ENCODE measurements at places on chromosomes 2 and 18. TPM values are rescaled to one million over a fixed set of nuclear protein-coding genes. Genes with fewer than 3 reads are reported as not detected.

DNA sequence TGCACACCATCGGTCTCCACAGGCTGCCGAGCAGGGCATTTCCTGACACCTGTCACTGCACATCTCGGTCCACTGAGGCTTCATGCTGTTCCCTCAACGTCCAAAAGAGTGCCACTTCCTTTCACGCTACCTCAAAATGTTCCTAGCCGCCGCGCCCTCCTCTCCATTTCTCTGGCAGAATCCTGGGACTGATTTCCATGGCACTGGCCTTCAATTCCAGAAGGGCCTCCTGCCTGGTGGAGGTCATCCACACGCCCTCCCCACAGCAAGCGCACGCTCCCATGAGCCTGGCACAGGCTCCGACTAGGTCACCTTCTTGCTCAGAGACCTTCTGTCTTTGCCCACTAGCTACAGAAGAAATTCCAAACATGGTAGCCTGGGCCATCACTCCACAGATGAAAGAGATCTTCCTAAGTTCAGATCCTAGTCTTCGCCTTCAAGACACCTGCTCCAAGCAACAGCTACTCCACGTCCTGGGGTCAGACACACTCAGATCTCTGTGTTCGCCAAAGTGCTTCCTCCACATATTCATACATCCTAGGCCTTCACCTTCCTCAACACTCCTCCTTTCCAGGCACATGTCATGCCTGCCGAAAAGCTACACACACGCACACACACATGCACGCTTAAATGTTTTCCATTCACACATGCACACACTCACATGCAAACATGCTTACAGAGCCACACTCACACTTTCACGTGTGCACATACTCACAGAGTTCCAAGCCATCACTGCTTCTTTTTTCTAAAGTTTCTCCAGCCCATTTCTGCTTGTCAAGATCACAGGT is 94.0 kb downstream of the PXDN start:
- DNase-seq = no peak

DNA sequence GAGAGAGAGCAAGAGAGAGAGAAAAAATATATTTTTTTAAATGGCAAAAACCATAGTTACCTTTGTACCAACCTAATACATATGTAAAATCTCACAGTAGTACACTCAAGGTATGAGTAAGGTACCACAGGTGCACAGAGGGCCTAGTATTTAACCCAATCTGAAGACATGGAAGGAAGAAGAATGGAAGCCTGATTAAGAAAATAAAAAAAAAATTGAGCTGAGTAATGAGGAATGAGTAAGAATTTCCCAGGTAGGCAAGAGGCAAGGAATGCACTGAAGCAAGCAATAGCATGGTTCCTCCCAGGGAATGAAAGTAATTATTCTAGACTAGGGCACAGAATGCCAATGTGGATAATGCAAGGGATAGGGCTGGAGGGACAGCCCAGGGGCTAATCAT is 294.2 kb downstream of the FIGN start:
- no peak for DNase-seq

DNA sequence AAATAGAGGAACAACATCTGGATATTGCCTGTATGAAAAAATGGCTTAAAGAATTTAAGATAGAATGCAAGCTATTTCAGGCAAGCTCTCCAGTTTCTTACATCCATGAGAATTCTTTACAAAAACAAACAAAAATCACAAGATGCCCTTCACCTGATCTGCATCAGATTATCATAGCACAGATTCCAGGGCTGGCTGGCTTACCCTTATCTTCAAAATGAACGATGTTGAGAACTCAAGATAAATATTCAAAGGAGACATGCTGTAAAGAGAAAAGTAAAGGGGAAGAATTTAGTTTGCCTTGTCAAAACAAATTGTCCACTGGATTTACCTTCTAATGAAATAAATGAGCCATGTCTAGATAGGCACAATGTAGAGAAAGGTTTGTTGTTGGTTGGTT is 18.7 kb upstream of the SLC40A1 start:
- no peak for DNase-seq

ARMC9 gene
- total RNA-seq = 15.1 TPM

DNA sequence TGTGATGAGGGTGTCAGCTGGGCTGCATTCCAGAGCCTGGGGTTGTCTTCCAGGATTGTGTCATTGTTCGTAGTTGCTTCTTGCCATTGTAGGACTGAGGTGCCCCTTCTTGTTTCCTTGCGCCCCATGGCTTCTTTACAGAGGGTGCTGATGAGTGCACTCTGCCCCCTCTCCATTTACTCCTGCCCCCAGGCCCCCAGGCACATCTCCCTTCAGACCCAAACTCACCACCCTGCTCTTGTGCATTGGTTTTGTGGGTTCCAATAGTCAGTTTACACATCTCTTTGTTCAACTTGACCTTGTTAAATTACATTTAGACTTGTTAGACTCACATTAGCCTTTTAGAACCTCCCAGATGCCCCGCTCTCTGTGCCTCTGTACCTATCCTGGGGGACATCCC is 33.1 kb downstream of the HJURP start:
- no peak for DNase-seq

- DNase-seq = no peak
Measured at GRCh38 chr2:230319211-230319862, 7.7 kb upstream of the SP140L start.

DNA sequence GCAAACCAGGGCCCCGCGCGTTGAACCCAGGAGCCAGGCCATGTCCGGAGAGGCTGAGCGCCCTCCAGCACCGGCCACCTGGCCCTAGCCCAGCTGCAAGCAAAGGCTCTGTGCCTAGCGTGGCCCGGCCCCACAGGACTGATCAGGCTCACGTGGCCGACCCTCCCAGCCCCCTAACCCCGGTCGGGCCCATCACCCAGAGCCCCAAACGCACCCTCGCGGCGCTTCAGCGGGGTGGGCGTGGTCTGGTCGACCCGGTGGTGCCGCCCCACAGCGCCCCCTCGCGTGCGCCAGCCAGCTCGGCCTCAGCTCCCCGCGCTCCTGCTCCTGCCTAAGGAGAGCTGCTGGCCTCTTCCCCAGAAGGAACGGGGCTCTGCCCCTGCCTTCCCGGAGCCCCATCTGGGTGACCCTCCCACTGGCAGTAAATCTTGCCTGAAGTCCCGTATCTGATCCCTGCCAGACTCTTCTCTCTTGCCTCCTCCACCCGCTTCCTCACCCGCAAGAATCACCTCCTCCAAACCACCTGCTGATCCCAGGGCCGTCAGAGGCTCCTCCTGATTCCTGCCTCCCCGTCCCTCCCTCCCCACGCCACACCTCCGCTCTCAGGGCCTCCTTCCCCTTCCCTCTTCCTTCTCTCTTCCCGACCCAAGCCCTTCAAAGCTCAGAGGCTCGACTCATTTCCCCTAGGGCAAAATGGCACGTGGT is 12.3 kb upstream of the TEX51 start:
- peak; percentile 70 for DNase-seq

- peak; percentile 84 for DNase-seq
Measured at GRCh38 chr2:159118115-159118858, 149.8 kb downstream of the TANC1 start.

GRCh38 chr2:210496512-210496911 is 20.0 kb upstream of the LANCL1 start:
- DNase-seq = no peak

FABP1 gene
- not detected for total RNA-seq

DNA sequence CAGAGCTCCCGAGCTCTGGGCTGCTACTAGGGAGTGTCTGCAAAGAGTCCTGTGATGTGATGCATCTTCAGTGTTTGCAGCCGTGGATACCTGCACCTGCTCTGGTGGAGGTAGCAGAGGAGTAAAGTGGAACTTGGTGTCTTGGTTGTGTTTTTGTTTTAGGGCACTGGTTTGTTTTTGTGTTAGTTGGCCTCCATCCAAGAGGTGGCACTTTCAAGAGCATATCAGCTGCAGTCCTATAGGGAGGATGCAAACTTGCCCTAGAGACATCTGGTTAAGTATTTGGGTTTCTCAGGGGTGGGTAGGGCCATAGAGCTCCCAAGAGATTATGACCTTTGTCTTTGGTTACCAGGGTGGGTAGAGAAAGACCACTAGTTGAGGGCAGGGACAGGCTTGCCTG is 1249.0 kb upstream of the FAM98A start:
- no peak for DNase-seq

DNA sequence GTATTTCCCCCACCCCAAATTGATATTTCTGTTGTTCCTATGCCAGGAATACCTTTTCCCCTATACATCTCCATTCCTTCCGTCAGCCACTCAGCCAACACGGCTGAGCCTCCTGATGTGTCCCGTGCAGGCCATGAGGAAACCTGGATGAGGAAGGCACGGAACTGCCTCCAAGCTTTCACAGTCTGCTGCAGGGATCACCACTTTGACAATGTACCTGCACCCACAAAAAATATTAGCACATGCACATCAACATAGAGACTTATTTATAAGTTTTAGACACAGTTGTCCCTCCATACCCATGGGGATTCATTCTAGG is 101.4 kb upstream of the PPP1CB start:
- no peak for DNase-seq

DAPL1 gene
- not detected for total RNA-seq

DNA sequence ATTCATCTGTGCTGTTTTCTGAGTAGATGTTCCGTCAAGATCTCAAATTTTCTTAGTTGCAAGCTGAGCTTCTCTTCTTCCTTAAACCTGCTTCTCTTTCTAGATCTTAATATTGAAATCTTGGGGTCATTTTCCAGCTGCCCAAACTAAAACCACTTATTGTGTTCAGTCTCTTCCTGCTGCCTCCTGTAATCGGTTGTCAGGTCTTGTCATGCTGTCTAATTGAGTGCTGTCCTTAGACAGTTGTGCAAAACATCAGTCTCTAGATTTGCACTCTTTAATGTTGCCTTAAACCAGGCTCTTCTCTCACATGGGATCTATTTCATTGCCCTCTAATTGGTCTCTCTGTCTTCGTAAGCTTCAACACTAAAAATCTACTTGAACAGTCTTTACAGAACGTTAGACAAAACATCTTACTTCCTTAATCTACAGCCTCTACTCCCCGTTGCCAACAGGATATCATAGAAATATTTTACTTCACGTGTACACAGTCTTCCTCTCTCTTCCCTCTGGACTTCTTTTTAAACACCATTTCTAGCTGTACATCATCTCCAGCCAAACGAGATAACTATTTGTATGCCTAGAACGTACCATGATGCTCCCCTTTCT is 34.9 kb downstream of the GPD2 start:
- no peak for DNase-seq

- no peak for DNase-seq
Measured at GRCh38 chr2:1864981-1865421, 120.7 kb upstream of the PXDN start.

ADCYAP1 gene
- not detected for total RNA-seq

DNA sequence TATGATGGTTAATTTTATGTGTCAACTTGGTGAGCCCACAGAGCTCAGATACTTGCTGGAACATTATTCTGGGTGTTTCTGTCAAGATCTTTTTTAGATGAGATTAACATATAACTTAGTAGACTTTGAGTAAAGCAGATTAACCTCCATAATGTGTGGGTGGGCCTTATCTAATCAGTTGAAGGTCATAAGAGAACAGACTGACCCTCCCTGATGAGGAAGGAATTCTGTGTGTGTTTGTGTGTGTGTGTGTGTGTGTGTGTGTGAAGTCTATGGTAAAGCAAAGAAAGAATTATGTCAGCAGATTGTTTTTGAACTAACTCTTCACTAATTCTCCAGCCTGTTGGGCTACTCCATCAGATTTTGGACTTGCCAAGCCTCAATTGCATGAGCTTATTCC is 232.2 kb upstream of the MEX3C start:
- no peak for DNase-seq

TRIP12 gene
- 121 TPM for total RNA-seq

GRCh38 chr2:191991442-191991841 is 144.6 kb upstream of the CAVIN2 start:
- no peak for DNase-seq

ANKRD62 gene
- not detected for total RNA-seq

Measured in GM23248 (cell line).